ENCODE measurements at places on chromosomes 3 and 15.

DNA sequence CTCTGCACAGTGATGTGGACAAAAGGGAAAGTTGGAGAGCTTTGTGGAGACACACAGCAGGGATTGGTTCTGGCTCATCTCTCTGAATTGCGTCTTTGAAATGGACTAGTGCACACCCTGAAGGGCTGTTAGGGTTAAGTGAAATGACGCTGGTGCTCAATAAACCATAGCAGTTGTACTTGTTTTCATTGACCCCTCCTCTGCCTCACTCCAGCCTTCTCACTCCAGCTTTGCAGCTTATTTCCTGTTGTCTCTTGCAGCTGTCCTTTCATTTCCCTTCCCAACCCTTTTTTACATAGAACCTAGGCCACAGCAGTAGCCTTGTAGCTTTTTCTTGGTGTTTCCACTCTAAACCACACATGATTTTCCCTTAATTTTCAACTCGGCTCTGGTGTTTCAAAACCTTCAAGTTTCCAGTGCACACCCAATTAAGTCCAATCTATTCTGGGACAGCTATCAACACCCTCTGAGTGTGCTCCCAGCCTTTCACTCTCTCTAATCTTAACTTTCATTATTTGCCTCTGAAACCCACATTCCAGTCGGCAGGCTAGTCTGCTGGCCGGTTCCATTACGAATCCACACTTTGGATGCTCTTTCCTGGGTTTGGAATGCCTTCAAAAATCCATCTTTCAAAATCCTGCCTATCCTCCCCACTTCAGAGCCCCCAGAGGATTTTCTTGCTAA is 6.4 kb downstream of the C3orf52 start:
- DNase-seq: no peak

DNA sequence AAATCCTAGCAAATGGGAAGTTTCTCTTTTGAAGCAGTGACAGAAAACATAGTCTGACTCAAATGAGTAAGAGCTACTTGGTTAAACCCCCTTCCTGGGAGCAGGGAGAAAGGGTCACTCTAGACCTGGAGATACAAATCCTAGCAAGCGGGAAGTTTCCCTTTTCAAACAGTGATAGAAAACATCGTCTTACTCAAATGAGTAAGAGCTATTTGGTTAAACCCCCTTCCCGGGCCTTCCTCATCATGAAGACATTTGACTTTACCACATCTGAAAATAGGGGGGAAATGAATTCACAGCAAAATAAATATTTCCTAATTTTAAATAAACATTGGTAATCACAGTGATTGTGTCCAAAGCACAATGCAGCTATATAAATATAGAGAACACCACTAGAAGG is 79.2 kb downstream of the FOXB1 start:
- DNase-seq: no peak

DNA sequence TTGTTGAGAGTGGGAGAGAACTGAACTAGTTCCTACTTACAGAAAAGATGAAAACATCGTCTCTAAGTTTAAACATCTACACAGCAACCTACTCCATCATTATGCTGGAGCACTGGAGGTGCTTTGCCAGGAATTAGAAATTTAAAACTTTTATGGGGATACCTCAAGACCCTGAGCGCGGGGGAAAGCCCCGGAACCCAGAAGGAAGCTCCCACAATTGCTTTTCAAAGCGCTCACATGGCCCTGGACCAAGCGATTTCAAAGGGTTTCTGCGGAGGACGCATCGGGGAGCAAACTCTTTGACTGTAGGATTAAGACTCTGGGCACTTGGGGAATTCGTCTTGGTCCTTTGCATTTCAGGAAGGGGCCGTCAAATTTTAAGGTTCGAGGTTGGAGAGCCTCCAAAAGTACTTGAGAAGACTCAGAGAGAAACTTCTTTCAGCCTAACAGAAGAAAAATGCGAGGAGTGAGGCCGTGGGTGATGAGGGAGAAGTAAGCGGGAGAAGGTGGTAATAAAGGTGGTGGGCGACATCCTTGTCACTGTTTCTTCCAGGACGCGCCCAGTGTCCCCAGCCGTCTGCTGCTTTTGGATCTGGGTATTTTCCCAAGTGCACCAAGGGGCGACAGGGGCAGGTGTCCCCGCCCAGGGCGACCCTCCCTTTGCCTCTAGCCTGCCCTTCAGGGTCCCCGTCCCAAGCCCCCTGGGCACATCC is 591 bp downstream of the PROK2 start:
- no peak for DNase-seq

DNA sequence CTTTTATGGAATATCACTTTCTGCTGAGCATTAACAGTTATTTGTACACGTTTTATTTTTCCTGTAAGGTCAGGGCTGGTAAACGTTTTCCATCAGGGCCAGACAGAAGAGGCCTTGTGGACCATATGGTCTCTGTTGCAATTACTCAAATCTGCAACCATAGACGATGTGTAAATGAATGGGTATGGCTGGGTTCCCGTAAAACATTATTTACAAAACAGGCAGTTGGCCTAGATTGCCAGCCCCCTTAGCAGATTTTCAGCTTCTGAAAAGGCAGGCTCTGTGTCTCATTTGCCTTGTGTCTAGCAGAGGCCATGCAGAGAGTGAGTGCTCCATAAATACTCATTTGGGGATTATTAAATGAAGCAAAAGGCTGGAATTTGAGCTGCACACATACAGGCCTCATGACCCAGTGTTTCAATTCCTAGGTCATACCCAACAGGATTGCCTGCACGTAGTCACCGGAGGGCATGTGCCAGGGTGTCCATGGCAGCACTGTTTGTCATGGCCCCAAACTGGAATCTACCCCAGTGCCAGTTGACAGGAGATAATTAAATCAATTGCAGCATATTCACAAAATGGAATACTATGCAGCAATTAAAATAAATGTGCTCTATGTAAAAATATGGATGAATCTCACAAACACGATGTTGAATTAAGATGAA is 51.3 kb downstream of the GPD1L start:
- no peak for DNase-seq

- no peak for DNase-seq
Measured at GRCh38 chr3:78926523-78926922, 841.3 kb downstream of the ROBO1 start.

GRCh38 chr3:66038726-66039589 is at the start of gene MAGI1:
Gene MAGI1, minus strand, starts transcription at chr3:66038918. Its CDS starts 610 bp downstream, at chr3:66038308.
- peak; percentile 95 for DNase-seq

GRCh38 chr15:43538091-43538490 is 20.7 kb downstream of the MAP1A start:
- no peak for DNase-seq
